Stimulated activated CD8-positive, alpha-beta memory T cell treated with anti-CD3 and anti-CD28 coated beads, Interleukin-12 subunit alpha, Interleukin-12 subunit beta, amount 100 ng/mL, for 4 hours (primary cell): ENCODE measurements at places on chromosomes 3 and 15.

- DNase-seq = no peak
Observed at GRCh38 chr15:47961401-47962090, 159.2 kb upstream of the SLC24A5 start.

DNA sequence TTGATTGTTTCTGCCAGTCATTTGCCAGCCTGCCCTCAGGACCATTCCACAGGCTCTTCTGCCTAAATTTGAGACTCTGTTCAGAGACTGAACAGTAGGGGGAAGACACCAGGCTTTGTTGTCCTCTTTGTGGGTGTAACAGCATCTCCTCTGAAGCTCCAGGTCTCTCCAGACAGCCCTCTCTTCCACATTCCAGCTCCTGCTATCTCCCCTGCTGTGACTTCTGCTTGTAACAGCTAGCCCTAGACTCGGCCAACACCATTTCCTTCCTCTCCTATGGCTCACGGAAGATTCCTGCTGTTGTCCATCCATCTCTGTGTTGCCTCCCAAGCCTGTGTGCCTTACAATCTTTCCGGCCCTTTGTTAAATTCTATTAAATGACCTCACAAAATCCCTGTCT, 40.2 kb downstream of the SUCLG2 start:
- no peak for DNase-seq

GRCh38 chr15:58136731-58137130, 1.4 kb upstream of the AQP9 start:
- DNase-seq = no peak

GRCh38 chr3:47412842-47413520, 32.2 kb downstream of the PTPN23 start:
- no peak for DNase-seq
